ENCODE measurements at places on chromosomes 13 and 19. TPM values are rescaled to one million over a fixed set of nuclear protein-coding genes. Genes with fewer than 3 reads are reported as not detected.

C19orf18 gene
- not detected for total RNA-seq

GRCh38 chr19:58000677-58001076 lies 1.9 kb downstream of the ZNF606 start:
- DNase-seq, result no peak

- no peak for DNase-seq
Observed at GRCh38 chr19:8612807-8613171, 2.3 kb upstream of the ADAMTS10 start.

GRCh38 chr19:5330307-5330720 lies 10.3 kb downstream of the PTPRS start:
- no peak for DNase-seq

PSG6 gene
- not detected for total RNA-seq

Data from gastrocnemius medialis (tissue), 4 donors.